ENCODE measurements at places on chromosomes 4 and X.

DNA sequence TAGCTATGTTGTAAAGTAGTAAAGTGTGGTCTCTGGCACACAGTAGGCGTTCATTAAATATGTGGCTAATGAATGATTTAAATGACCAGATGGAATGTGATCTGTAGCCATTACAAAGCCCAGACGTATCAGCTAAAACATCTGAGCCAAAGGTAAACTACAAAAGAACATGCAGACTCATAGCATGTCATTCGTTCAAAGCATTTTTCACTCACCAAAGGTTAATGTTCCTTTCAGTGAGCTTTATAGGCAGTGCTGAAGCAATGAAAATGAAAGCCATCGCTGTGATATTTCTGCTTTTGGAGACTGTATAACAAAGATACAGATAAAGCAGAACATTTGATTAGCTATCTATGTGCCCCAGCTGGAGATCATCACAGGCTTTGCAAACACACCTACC lies 50.5 kb downstream of the F9 start:
- no peak for DNase-seq

GRCh38 chrX:143017272-143017671 lies 8.5 kb upstream of the SPANXN4 start:
- no peak for DNase-seq

DNA sequence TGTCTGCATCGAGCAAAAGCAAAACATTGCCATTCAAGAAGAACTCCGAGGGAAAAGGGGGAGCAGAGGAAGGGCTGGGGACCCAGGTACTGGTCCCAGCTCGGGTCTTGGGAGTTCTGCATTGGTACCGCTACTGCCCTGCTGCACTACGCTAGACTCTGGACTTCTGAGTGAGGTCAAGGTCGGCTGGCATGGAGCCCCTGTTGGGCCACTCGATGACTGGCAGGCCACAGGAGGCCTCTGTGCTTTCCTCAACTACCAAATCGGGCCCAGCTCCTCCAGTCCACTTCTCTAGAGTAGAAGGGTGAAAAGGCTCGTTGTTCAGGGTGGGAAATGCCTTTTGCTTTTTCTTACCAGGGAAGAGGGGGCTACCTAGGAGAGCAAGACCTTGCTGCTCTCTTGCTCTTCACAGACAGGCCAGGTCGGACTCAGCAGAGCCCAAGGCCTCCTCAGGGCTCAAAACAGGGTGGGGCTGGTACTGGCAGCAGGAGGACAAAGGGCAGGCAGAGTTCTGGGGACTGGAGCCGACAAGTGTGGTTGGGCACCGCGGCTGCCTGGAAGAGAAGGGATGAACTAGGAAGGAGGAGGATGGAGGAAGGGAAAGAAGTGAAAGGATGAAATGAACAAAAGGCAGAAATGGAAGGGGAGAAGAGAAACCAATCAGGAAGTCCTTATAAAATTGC lies 8.9 kb upstream of the IRAK1 start:
- no peak for DNase-seq

DNA sequence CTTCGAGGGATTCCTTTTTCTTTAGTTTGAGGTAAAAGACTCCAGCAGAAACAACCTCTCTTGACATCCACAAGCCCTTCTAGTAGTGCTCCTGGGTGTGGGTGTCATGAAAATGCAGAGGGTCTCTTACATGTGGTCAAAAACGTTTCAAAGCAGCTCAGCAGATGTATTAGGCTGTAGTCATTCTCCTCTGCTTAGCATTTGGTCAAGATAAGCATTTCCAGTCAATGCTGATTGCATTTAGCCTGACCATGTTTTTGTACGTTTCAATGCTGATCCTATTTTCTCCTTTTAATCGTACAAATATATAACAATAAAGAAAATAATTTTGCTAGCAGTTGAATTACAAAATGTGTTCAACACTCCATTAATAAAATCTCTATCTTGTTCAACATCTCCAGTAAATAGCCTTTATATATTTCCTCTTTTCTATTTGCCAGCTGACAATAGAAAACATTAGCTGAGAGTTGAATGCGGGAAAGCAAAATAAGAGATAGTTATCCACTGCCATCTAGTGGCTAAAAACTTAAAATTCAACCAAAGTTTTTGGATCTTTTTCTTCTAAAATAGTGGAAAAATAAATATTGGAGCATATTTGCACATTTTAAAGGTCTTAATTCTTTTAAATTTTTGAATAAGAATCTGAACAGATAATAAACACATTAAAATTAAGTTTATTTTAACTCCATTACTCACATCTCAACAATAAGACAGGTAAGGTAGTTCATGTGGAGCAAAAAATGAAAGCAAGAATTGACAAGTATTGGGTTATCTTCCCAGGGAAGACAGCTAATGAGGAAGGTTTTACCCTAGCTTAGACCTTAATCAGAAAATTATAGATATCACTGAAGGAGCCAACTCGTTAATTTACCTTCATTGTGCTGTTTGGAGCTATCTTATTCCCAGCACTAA lies 15.2 kb upstream of the PACRGL start:
- no peak for DNase-seq
